ENCODE measurements at places on chromosomes 4 and X.

DNA sequence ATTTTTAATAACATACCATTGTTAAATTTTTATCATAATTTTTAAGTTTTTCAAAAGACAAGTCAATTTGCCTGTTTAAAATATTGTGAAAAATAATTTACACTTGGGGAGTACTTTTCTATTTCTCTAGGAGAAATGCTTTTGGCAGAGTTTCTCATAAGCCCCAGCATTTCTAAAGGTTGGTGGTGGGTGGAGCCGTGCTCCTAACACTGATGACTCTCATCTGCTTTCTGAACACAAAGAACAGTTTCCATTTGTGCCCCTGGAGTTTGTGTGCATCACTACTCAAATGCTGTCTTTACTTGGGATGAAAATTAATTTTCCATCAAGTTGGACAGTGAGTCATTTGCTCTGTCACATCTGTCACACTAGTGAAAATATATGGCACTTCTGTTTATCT lies 57.6 kb downstream of the TNIP2 start:
- no peak for DNase-seq

DNA sequence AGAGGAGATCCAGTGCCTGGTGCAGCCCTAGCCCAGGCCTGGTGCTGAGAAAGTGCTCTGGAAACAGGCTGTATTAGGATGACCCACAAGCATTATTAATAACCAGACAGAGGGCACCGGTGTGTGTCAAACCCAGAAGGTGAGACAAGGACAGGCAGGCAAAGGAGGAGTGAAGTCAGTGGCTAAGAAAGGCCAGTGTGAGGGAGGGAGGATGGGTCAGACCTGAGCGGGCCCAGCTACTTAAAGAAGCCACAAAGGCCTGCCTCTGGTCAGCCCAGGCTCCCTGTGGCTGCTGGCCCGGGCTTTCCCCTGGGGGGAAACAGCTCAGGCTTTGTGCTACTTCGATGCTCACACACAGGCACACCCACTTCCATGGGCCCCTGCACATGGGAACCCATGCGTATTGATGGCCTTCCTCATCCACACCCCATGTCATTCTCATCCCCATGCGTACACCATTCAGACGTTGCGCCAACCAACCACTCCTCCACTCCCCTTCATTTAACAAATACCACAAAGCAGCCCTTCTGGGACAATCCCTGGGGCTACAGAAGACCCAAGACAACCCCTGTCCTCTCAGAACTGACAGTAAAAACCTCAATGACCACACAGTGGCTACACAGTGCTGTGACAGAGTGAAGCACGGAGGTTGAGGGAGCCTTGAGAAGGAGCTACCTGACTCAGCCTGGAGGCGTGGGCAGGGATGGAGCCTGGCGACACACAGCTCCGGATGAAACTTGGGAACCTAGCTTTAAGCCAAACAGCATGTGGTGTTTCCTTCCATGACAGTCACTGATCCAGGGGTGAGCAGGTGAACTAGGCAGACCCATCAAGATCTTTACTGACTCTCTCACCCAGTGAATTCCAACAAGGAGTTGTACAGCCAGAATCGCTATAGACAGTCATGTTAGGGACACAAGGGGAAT lies 24.9 kb upstream of the MTM1 start:
- no peak for DNase-seq

GRCh38 chrX:17375637-17376430 lies 834 bp downstream of the NHS start:
- peak; percentile 60 for DNase-seq

- DNase-seq = no peak
These were observed 27.5 kb downstream of the NKX1-1 start for GRCh38 chr4:1378559-1379231.

GRCh38 chrX:27968878-27969277 lies 12.4 kb downstream of the DCAF8L1 start:
- no peak for DNase-seq

DNA sequence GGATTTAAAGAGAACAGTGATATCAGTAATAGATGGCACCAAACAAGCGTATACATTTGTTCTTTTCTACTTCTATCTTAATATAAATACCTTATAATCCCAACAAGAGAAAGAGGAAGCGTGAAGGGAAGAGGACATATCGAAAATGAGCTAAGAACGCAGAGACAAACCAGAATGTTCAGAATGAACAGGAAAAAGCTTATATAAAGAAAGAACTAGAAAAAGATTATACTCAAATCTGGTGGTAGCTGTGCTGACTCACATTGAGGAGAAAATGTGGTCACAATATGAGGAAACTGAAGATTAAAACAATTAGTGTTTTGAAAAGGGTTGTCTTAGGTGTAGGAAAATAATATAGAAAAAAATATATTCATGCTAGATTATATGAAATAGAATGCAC lies 2.0 kb upstream of the GPR34 start:
- no peak for DNase-seq

- DNase-seq = no peak
These were observed 8.1 kb downstream of the COQ2 start for GRCh38 chr4:83276299-83277040.

GRCh38 chrX:9534686-9535085 lies 69.8 kb downstream of the TBL1X start:
- no peak for DNase-seq

GRCh38 chr4:54322818-54323417 lies 93.8 kb downstream of the PDGFRA start:
- peak; percentile 74 for DNase-seq

- no peak for DNase-seq
These were observed 436.2 kb downstream of the KCNIP4 start for GRCh38 chr4:21512353-21512752.

- no peak for DNase-seq
These were observed 836.6 kb upstream of the PRKX start for GRCh38 chrX:4550018-4550417.

DNA sequence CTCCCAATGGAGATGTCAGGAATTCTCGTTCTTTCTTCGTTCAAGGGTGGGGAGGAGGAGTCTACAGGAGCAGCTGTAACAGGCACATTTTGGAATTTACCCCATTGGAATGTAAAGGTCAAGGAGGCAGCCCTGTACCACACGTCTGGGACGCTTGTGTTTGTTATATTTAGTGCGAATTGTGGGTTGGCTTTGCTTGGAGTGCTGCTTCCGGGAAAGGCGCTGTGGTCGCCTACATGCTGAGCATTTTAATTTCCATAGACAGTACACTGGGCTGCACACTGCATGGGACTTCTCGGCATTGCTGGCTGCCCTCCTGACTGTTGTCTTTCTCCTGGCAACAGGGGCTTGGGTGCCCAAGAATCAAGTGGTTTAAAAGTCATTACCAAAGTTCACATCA lies 12.8 kb downstream of the GYG2 start:
- DNase-seq = no peak

- no peak for DNase-seq
These were observed 53.0 kb upstream of the MYOZ2 start for GRCh38 chr4:119082661-119083060.

DNA sequence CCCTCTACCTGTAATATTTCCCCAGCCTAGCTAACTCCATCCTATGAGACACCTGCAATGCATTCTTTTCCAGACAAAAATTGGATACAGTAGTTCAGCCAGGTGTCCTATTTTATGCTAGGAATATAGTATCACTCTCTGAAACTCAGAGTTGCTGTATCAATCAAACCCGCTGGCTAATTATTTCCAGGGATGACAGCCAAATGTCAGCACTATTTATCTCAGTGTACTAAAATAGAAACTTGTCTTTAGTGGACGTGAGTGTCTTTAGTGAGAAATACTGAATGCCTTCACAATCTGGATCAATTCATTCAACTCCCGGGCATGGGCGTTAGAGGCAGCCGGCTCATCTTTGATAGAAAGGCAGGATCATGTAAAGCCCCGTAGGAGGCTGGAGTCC lies 196.2 kb downstream of the RBM46 start:
- DNase-seq = no peak

DNA sequence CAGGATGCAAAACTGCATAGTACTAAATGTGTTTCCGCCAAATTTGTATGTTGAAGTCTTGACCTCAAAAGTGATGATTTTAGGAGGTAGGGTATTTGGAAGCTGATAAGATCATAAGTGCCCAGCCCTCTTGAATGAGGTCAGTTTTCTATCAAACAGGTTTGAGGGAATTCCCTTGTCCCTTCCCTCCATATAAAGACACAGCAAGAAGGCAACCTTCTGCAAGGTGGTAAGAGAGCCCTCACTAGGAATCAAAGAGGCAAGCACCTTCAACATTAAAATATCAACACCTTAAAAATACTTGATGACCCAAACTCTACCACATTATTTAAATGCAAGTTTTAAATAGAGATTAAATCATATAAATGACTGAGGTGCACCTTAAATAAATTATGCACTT lies 288.6 kb downstream of the EPHA5 start:
- DNase-seq = no peak

GRCh38 chr4:102610476-102610875 lies 109.3 kb downstream of the NFKB1 start:
- no peak for DNase-seq

DNA sequence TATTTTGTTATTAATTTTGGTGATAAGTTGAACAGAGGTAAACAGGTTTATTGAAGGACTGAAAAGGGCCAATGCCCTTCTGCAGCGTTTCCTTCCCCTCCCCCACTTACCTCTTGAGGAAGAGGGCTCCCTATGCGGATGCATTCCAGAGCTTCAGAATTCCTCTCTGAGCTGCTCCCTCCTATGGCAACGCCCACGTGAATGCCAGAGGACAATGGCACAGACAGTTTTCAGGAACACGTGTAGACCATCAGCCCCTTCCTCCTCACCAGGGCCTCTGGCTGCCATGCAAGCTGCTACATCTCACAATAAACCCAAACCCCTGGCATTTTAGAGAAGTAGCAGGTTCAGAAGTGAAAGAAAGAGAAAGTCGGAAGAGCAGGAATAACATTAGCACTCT lies 127.9 kb downstream of the CHRDL1 start:
- DNase-seq = peak; percentile 65

- DNase-seq = no peak
These were observed 148.4 kb upstream of the FGF16 start for GRCh38 chrX:77298790-77299189.

DNA sequence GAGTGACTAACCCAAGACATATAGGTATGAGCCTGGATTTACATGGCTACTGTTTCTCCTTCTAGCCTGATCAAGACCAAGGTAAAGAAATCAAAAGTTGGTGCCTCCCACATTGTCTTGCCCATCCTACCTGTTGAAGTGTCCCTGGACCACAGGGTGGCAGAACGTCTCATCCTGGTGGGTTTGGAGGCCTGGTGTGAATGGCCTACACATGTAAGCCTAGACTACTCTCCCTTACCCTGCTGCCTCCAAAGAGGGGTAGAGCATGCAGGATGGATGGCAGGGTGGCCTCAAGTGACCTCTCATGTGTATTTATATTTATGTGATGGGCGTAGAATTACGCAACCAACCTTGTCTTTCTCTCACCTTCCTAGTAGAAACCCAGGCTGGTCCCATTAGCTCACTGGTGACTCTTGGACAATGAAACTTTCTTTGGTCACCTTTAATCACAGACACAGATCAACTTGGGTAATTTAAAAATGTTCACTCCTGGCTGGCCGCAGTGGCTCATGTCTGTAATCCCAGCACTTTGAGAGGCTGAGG lies 73.3 kb upstream of the SOD3 start:
- no peak for DNase-seq

DNA sequence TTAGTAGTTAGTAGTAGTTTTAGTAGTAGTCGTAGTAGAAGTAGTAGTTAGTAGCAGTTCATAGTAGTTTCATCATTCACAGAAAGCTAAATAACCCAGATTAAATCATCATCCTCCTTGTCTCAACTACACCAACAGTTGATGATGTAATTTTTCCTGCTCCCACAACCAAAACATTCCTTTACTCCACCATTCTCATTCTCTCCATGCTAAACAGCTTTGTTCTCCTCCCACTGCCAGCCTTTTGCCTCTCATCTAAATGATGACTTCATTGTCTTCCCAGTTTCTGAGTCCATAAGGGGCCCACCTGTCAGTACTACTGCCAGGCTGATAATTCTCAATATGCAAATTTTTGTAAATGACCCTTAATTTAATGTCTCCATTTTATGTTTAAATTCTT lies 68.9 kb downstream of the ARHGAP24 start:
- no peak for DNase-seq

- DNase-seq = peak; percentile 75
These were observed 201.3 kb downstream of the RBM46 start for GRCh38 chr4:154982187-154983047.

GRCh38 chr4:56426273-56426672 lies 9.1 kb downstream of the PPAT start:
- DNase-seq = no peak

DNA sequence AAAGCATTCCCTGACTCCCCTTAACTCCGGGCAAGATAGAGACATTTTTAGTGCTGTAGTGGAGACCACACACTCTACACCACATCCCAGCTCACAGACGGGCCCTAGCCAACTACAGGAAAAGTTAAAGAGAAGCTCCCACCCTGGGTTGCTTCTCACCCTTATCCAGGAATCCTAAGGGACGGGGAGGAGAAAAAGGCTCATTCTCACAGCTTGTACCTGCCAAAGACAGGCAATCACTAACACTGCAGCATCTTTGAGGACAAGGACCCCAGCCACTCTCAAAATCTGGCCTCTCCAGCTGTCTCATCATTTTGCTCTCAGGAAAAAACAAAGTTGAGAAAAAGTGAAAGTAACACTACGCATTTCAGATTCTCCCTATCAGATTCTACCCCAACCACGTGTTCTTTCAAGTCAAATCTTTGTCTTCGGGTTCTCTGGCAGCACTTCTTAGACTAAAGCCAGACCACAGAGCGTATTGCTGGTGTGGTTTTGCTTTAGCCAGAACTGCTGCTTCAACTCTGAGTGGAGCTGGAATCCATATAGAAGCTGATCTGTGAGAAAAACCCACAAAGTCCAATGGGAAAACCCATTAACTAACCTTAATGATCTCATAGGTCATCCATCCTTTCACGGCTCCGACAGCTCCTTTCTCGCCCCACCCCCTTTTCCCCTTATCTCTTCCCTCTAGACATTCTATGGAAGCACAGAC lies 605.9 kb upstream of the DIPK2B start:
- no peak for DNase-seq

- no peak for DNase-seq
These were observed 55.1 kb downstream of the NCAPG start for GRCh38 chr4:17865866-17866363.

GRCh38 chr4:76256032-76256431 lies 4.5 kb downstream of the FAM47E start:
- no peak for DNase-seq

DNA sequence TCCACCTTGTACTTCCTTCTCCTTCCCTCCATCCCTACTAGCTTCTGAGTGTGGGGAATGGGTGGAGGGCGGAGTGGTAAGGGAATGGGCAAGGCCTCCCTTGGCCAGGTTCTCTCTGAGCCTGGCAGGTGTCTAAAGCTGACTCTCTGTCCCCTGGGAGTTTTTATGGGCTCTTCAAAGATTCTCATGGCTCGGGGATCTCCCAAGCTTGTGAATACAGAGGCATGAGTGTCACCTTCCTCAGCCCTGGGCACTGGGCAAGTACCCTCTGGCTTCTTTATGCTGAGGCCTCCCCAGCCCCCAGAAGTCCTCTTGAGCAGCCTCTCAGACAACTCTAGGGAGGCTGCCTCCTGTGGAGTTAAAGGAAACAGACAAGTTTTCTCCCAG lies 32.5 kb upstream of the DDX3X start:
- DNase-seq = no peak

- no peak for DNase-seq
These were observed 97.3 kb upstream of the NAP1L5 start for GRCh38 chr4:88794952-88795351.

- DNase-seq = no peak
These were observed 13.5 kb upstream of the FGG start for GRCh38 chr4:154625971-154626370.

GRCh38 chrX:125402807-125403206 lies 83.1 kb downstream of the TEX13C start:
- DNase-seq = no peak

All from ecto neural progenitor cell (in vitro differentiated cells).